ENCODE measurements at places on chromosomes 11 and 22.

- ATAC-seq, result no peak
- no peak overlapping the region for H3K27ac ChIP-seq
- H3K4me1 ChIP-seq, result no peaks in the 10 kb centered on the region
- no peaks in the 10 kb centered on the region for H3K36me3 ChIP-seq
Observed at GRCh38 chr11:73267122-73267846, 4.9 kb upstream of the P2RY6 start.

DNA sequence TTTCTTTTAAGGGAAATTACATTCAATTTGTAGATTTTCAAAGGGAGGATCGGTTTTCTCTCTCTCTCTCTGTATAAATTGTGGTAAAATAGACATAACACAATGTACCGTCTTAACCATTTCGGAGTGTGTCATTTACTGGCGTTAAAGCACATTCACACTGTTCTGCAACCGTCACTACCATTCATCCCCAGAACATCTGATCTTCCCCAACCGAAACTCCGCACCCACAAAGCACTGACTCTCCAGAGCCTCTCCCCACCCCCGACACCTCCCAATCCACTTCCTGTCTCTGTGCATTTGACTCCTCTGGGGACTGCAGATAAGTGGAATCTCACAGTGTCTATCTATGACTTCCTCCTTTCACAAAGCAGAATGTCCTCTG, 15.9 kb upstream of the GRAMD4 start:
- peaks cover 4% of the 10 kb centered on the region for H3K36me3 ChIP-seq
- ATAC-seq, result peak; percentile 100
- H3K27ac ChIP-seq, result peak overlapping the region; percentile 96
- no peaks in the 10 kb centered on the region for H3K27me3 ChIP-seq

DNA sequence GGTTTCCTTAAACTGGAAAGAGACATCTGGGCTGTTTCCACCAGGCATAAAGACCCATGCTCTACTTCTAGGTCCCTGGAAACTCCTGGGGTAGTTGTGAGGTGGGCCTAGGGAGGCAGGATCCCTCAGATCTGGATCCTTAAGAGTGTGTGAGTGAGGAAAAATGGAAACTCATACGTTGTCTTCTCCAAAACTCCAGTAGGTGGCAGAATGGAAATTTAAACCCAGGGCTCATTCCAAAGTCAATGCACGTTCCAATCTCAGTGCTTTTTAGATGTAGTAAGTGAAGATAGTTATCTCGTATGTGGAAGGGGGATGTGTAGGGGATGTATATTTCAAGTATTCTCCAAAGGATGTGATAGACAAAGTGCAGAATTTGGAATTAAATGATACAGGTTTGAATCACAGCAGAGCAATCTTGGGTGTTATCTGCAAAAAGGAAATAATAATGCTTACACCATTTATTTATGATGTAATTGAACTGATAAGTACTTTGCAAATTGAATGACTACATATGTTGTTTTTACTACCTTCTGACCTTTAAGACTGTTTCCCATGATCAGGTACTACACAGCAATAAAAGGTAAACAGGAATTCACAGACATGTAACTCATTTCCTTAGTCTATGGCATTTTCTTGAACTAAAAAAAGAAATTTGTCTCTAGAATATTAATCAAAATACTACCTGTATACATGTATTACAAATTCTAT, 13.1 kb upstream of the MMP1 start:
- ATAC-seq, result no peak
- no peak overlapping the region for H3K4me3 ChIP-seq
- no peaks in the 10 kb centered on the region for H3K4me1 ChIP-seq

GRCh38 chr11:110061296-110061695, 31.9 kb upstream of the ZC3H12C start:
- H3K27ac ChIP-seq, result no peak overlapping the region
- no peaks in the 10 kb centered on the region for H3K36me3 ChIP-seq
- no peaks in the 10 kb centered on the region for H3K4me1 ChIP-seq
- ATAC-seq, result no peak
